ENCODE measurements at places on chromosomes 3 and 15.

- DNase-seq = no peak
Observed at GRCh38 chr15:88907111-88907510, 6.1 kb downstream of the MFGE8 start.

- DNase-seq = no peak
Observed at GRCh38 chr3:193762657-193763056, 169.6 kb downstream of the OPA1 start.

GRCh38 chr15:24017470-24017869 lies 330.4 kb upstream of the NDN start:
- DNase-seq = no peak

- DNase-seq = no peak
Observed at GRCh38 chr3:23940775-23941174, 4.3 kb upstream of the NR1D2 start.

DNA sequence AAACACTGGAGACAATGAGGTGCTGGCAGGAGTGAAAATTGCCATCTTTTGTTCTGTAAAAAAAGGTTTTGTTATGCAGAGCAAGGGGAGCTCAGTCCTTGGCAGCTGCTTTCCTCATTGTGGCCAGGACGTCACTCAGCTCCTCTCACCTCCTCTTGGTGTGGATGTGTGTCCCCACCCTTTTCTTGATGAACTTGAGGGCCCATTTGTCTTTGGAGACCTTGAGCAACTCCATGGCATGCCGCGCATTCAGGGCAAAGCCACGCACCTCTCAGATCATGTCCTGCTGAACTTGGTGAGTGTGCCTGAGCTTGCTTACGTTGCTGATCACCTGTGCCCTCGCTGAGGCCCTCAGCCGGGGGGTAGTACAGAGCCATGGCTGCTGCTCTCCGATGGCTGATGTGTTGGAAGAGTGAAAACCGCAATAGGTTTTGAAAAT lies 24.5 kb upstream of the BDH1 start:
- DNase-seq = no peak

GRCh38 chr15:91253605-91254004 lies 153.5 kb downstream of the SV2B start:
- DNase-seq = no peak

DNA sequence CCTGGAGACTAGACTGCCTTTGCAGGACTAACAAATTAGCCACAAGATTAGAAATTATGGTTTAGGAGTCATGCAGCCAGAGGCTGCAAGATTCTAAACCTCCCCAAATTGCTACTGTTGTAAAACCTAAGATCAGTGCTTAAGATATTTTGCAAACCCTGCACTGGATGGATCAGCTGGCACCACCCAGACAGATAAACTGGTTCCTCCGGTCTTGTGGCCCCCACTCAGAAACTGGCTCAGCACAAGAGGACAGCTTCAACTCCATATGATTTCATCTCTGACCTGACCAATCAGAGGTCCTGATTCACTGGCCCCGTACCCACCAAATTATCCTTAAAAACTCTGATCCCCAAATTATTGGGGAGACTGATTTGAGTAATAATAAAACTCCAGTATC lies 19.5 kb upstream of the PXYLP1 start:
- no peak for DNase-seq

GRCh38 chr15:40248006-40248783 lies 9.3 kb downstream of the PAK6 start:
- DNase-seq = no peak

GRCh38 chr3:23830869-23831484 lies 25.2 kb downstream of the UBE2E1 start:
- no peak for DNase-seq

- no peak for DNase-seq
Observed at GRCh38 chr3:185528532-185528931, 23.9 kb downstream of the LIPH start.

DNA sequence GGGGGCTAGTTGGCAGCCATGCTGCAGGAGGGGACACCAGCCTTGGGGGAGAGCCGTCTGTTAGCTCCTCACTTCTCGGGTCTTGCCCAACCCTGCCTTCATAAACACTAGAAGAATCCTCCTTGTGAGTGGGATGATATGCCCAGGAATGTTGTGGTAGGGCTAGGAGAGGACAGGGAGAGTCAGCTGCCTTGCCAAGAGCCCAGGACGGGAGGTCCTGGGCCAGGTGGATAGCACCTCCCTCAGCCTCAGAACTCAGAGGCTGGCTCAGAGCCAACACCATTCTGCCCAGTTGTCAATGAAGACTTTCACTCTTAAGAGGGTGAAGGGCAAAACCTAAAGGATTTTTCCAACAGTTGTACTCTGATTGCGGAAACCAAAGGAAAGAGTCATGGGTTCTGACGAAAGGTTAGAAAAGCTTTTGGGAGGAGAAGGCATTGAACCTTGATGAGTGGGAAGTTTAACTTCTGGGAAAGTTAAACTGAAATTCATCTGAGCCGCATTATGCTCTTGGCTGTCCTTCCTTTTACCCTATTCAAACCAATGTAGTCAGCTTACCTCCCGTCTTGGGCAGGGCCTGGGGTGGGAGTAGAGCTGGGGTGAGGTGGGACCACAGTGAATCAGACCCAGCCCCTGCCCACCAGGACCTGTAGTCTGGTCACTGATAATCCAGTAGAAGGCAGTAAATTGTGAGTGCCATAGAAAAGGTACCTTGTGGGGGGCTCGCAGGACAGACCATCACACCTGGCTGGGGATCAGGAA lies 81.9 kb downstream of the FAM43A start:
- no peak for DNase-seq

DNA sequence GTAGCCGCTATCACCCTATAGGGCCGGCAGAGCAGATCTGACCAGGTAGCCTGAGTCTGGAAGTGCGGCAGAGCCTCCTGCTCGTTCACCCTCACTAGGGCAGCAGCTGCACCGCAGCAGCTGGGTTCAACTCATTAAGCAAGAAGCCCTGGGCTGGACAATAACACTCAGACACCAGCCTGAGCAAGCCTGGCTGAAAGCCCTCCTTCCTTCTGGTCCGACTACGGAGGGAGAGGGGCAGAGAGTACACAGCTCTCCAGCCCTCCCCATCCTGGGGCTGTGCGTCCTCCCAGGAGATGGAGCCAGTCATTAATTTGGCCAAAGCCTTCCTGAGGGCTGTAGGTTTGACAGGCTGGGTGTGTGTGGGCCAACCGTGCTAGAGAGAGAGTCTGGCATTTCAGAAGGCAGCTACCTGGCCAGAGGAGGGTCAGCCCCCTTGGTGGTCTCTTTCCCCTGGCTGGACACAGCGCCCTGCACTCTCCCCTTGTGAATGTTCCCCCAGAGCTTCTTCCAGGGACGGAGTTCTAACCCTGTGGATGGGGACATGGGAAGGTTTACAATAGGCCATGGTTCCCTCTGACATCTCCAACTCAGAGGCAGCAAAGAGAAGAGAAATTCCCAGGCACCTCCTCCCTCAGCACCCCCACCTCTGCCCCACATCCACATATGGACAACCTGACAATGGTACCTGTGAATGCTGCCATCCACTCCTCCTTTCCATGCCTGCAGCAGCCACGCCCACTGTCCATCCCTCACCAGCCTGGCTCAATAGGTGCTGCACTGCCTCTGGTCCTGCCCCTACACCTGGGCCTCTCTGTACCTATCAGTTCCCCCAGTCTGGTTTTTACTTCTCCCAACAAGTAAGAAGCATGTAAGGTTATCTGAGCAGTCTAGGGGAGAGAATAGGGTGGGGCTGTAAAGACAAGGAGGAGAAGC lies 6.5 kb downstream of the CHRNB4 start:
- DNase-seq = no peak

DNA sequence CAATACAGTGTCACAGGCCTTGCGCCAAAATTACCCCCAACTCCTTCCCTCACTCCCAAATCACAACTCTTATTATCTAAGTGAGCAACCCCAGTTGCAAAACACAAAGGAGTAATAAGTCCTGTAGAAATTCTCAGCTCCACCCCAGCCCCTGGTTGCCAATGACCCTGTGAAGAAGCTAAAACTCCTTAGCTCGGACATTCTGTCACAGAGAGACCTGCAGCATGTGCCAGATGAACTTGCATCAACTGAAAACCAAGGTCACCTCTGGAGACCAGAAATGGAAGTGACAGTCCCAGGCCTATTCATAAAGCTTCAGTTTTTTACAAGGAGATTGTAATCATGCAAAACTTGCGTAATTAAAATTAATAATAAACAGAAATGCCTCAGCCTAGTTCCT lies 55.2 kb downstream of the RBPMS2 start:
- no peak for DNase-seq

GRCh38 chr15:101233651-101234280 lies 18.1 kb downstream of the CHSY1 start:
- DNase-seq = no peak

DNA sequence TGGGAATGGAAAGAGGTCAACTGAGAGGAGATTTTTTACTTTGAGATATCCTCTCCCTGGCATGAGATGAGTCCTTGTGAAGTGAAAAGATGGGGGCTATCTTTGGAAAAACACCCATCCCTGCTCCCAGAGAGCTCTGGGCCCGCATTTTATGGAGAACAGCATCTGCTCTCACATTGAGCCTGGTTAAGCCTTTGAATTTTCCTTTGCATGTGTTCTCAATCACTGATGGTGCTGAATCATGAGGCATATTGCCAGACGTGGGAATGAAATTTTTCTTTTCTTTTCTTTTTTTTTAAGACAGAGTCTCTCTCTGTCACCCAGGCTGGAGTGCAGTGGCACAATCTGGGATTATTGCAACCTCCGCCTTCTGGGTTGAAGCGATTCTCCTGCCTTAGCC lies 24.4 kb downstream of the TMEM45A start:
- no peak for DNase-seq

- DNase-seq = no peak
Observed at GRCh38 chr3:46699676-46700523, 1.3 kb upstream of the TMIE start.

- no peak for DNase-seq
Observed at GRCh38 chr3:108820586-108820985, 2.0 kb upstream of the TRAT1 start.

- DNase-seq = peak; percentile 27
Observed at GRCh38 chr15:83365370-83365938, 81.0 kb upstream of the BNC1 start.

DNA sequence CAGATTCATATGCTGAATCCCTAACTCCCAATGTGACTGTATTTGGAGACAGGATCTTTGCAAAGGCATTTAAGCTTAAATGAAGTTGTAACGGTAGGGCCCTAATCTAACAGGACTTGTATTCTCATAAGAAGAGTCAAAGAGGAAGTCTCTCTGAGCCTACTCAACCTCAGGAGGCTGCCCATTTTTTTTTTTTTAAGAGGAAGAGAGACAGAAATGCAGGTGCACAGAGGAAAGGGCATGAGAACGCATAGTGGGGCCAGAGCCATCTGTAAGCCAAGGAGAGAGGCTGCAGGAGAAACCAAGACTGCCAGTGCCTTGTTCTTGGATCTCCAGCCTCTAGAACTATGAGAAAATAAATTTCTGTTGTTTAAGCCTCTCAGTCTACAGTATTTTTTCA lies 28.4 kb downstream of the ZNF860 start:
- no peak for DNase-seq

- DNase-seq = no peak
Observed at GRCh38 chr15:41932511-41933289, 38.8 kb upstream of the SPTBN5 start.

DNA sequence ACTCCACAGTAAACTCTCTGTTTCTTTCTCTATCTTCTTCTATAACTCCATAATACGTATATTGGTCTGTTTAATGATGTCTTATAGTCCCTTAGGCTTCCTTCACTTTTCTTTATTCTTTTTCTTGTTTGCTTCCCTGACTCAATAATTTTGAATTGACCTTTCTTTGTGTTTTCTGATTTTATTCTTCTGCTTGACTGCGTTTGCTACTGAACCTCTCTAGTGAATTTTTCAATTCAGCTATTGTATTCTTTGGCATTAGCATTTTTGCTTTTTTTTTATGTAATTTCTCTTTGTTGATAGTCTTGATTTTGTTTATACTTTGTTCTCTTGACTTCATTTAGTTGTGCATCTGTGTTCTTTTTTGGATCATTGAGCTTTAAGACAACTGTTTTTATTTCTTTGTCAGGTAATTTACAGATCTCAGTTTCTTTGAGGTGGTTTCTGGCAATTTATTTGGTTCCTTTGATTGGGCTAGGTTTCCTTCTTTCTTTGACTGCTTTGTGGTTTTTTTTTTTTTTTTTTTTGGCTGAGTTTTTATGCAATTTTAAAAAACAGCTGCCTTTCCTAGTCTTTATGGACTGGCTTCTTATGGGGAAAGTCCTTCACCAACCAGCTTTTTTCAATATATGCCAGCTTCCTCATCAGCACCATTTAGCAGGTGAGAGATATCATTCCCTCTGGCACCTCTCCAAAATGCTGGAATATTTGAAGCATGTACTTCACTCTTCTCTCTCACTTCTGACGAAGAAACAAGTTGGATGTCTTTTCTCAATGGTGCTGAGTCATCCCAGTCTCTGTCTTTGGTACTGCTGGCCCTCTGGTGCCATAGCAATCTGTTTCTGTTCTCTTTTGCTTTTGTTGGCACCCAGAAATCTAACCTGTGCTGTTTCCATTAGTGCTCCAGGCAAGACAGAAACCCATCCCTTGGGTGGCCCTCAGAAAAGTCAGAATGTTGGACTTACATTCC lies 17.6 kb downstream of the RSRC1 start:
- no peak for DNase-seq

DNA sequence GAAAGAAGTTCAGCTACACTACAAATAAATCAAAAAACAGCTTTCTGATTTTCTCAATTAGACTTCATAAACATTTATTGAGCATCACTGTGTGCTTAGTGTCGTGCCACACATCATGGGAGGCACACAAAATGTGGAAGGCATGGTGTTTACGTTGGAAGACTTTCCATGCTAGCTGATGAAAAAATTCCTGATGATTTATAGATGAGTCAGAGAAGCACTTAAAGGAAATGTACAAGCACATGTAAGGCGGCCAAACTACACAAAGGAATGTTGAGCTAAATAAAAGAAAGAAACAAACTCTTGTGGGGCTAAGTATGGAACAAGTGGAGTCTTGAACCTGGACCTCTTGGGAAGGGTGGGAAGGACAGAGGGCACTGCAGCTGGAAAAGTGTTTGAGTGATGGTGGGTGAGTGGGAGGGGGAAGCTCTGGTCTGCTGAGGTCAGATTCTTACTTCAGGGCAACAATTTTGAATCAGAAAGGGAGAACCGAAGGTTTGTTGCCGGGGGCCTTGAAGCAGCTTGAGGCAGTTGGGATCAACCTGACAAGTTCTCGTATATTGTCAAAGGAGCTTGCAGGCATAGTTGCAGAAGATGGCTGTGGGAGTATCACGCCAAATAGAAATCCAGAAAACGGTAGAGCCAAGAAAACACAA lies 66.9 kb downstream of the FOXB1 start:
- no peak for DNase-seq

GRCh38 chr3:7393944-7394605 lies 533.2 kb downstream of the GRM7 start:
- DNase-seq = no peak
